ENCODE measurements at places on chromosomes 7 and 10. TPM values are rescaled to one million over a fixed set of nuclear protein-coding genes. Genes with fewer than 3 reads are reported as not detected.

DNA sequence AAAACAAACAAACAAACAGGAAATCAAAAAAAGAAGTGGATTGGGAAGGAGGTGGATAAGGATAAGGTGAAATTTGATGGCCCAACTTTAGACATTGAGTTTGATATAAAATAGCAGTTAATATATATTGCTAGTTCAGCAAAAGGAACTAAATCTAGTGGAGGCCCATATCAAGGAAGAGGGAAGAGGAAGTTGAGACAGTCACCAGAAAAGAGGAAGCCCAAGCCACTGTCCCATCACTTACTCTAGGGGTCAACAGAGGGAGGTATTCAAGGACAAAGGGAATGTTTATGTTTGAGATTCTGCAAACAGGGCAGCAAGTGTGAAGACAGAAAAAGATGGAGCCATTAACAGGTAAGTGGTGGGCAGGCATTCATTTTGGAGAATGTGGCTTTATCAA lies 3.7 kb downstream of the LAMTOR4 start:
- peaks cover 2% of the 10 kb centered on the region for H3K4me1 ChIP-seq
- H3K36me3 ChIP-seq = peaks cover 19% of the 10 kb centered on the region
- DNase-seq = no peak
- no peak overlapping the region for H3K27ac ChIP-seq
- H3K4me3 ChIP-seq = no peak overlapping the region
- no peaks in the 10 kb centered on the region for H3K27me3 ChIP-seq

DNA sequence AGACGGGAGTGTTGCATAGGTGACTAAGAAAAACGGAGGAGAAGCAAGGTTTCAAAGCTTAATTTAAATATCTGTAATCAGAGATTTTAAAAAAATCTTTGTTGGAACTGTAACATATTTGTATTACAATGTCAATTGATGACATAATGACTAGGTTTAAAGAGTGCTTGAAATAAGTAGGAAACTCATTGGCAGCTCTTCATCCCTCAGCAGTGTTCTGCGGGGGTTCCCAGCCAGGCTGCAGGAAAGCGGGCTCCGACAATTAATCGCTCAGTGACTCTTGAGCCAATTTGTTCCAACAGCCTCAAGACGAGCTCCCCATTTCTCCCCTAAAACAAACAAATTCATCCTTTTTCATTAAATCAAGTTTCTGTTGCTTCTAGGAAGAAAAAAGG lies 22.6 kb downstream of the CPXM2 start:
- no peak overlapping the region for H3K27ac ChIP-seq
- no peak overlapping the region for H3K4me3 ChIP-seq
- peaks cover 7% of the 10 kb centered on the region for H3K4me1 ChIP-seq
- H3K27me3 ChIP-seq = no peaks in the 10 kb centered on the region
- no peak for DNase-seq

Gene LIPK
- total RNA-seq = not detected

Gene EIF4EBP2
- 39.1 TPM for total RNA-seq
